Activated CD8-positive, alpha-beta T cell treated with anti-CD3 and anti-CD28 coated beads, Interleukin-2, amount 10 ng/mL, durations not matched to agents 7 days and 5 days (primary cell): ENCODE measurements at places on chromosomes 13 and 19. TPM values are rescaled to one million over a fixed set of nuclear protein-coding genes. Genes with fewer than 3 reads are reported as not detected.

The C5AR1 gene
- total RNA-seq: 1.8 TPM

The ACP5 gene
- 9.9 TPM for total RNA-seq

The DACH1 gene
- total RNA-seq: not detected

The HCST gene
- total RNA-seq: 216 TPM

The THSD8 gene
- total RNA-seq: 30.9 TPM

The CYP4F2 gene
- not detected for total RNA-seq

The FLT3 gene
- not detected for total RNA-seq

The GRK1 gene
- 0.05 TPM for total RNA-seq

The DENND1C gene
- 94.1 TPM for total RNA-seq

The DLEU7 gene
- total RNA-seq: not detected

The ZNF878 gene
- total RNA-seq: 1.1 TPM

The FCAR gene
- not detected for total RNA-seq

The CCL25 gene
- total RNA-seq: 10.0 TPM

The PODNL1 gene
- total RNA-seq: 0.11 TPM

The SLC46A3 gene
- total RNA-seq: 10.9 TPM

DNA sequence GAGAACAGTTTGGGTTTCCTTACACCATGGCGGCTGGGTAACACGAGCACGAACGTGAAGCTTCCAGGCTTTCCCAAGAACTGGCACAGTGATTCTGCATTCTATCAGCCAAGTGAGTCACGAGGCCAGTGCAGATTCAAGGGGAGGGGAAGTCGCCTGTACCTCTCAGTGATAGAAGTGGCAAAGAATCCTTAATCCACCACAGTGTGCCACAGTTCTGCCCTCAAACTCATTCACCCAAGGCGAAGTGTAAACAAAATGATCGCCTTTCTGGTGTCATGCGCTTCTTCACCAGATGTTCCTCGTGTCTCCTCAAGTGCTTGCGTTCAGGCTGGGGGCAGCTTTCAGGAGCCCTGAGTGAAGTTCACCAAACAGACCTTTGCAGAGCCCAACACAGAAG is 24.9 kb upstream of the AMER2 start:
- H3K27me3 ChIP-seq: peaks cover 17% of the 10 kb centered on the region
- no peak overlapping the region for H3K4me3 ChIP-seq
- no peaks in the 10 kb centered on the region for H3K4me1 ChIP-seq
- H3K36me3 ChIP-seq: no peaks in the 10 kb centered on the region

GRCh38 chr19:39131255-39131755 is 5.7 kb downstream of the PAK4 start:
- H3K4me1 ChIP-seq: peaks cover 18% of the 10 kb centered on the region
- no peak for DNase-seq
- no peak overlapping the region for H3K4me3 ChIP-seq
- no peaks in the 10 kb centered on the region for H3K36me3 ChIP-seq

- H3K36me3 ChIP-seq: peaks cover 17% of the 10 kb centered on the region
- H3K27ac ChIP-seq: peak overlapping the region; percentile 70
- no peaks in the 10 kb centered on the region for H3K27me3 ChIP-seq
These were observed 2.5 kb downstream of the TMEM259 start for GRCh38 chr19:1018393-1018792.

- H3K4me1 ChIP-seq: peaks cover 47% of the 10 kb centered on the region
- peak overlapping the region; percentile 100 for H3K27ac ChIP-seq
- no peaks in the 10 kb centered on the region for H3K27me3 ChIP-seq
- DNase-seq: peak; percentile 50
- peak overlapping the region; percentile 100 for H3K4me3 ChIP-seq
- peaks cover 41% of the 10 kb centered on the region for H3K36me3 ChIP-seq
These were observed 560 bp downstream of the NDUFA7 start for GRCh38 chr19:8320564-8321066.

- H3K36me3 ChIP-seq: peaks cover 34% of the 10 kb centered on the region
- no peaks in the 10 kb centered on the region for H3K27me3 ChIP-seq
- no peaks in the 10 kb centered on the region for H3K4me1 ChIP-seq
- DNase-seq: no peak
- no peak overlapping the region for H3K27ac ChIP-seq
These were observed 53.1 kb downstream of the ZNF254 start for GRCh38 chr19:24140099-24140498.

DNA sequence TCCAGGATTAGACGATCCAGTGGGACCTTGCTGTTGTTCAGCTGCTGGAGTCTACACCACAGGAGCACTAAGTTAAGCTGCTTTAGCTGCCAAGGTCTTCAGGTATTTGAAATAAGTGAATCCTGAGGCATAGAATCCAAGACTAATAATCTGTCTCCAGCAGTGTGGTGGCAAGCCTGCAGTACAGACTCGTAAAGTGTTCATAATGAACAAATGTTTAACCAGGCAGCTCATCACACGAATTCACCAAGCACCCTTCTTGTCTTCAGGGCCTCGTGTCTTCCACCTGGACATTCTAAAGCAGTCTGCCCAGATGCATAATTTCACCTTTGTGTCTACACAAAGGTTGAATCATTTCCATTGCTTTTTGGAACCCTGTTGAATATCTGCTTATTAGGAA is 5.3 kb downstream of the ATP11A start:
- H3K27ac ChIP-seq: no peak overlapping the region
- no peaks in the 10 kb centered on the region for H3K27me3 ChIP-seq
- no peak overlapping the region for H3K4me3 ChIP-seq
- peaks cover 37% of the 10 kb centered on the region for H3K4me1 ChIP-seq

DNA sequence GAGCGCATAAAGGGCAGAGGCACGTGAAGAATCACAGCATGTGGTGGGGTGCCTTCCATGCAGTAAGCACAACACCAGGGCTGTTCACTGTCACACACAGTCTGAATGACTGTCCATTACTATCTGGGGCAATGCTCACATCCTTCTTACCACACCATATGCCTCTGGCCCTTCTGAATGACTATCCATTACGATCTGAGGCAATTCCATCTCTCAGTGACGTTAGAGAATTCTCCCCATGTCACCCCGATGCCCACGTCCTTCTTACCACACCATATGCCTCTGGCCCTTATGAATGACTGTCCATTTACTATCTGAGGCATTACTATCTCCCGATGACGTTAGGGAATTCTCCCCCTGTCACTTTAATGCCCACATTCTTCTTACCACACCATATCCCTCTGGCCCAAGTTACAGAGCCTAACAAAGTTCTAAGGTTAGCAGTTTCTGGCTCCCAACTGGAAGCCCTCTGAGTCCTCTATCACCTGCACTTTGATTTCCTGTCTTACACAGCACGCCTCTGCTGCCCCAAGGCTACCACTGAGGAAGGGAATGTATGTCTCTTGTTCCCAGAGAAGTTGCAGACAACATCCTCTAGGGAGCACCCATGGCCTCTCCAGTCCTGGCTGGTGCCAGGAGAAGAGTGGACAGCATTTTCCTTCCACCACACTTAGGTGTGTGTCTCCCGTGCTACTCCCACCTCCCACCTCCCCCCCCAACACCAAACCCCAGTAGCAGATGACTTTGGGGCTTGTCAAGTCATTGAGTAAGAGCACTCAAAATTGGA is 154.8 kb downstream of the COG6 start:
- no peaks in the 10 kb centered on the region for H3K27me3 ChIP-seq
- H3K4me3 ChIP-seq: no peak overlapping the region
- no peaks in the 10 kb centered on the region for H3K4me1 ChIP-seq
- H3K27ac ChIP-seq: no peak overlapping the region

DNA sequence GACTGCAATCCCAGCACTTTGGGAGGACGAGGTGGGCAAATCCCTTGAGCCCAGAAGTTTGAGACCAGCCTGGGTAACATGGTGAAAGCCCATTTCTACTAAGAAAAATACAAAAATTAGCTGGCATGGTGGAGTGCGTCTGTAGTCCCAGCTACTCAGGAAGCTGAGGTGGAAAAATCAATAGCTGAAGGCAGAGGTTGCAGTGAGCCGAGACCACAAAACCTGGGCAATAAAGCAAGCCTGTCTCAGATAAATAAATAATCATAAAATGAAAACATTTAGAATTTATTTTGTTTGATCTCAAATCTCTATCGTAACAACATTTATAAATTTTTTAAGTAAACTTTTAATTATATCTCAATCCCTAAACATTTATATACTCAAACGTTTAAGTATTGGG is 36.6 kb downstream of the USP12 start:
- DNase-seq: no peak
- H3K36me3 ChIP-seq: peaks cover 15% of the 10 kb centered on the region
- no peaks in the 10 kb centered on the region for H3K27me3 ChIP-seq
- H3K27ac ChIP-seq: no peak overlapping the region
- H3K4me1 ChIP-seq: peaks cover 45% of the 10 kb centered on the region

- no peak overlapping the region for H3K27ac ChIP-seq
- H3K4me3 ChIP-seq: no peak overlapping the region
- H3K4me1 ChIP-seq: peaks cover 3% of the 10 kb centered on the region
- H3K27me3 ChIP-seq: peaks cover 35% of the 10 kb centered on the region
- DNase-seq: no peak
These were observed 11.2 kb upstream of the ZNF358 start for GRCh38 chr19:7504684-7505083.

DNA sequence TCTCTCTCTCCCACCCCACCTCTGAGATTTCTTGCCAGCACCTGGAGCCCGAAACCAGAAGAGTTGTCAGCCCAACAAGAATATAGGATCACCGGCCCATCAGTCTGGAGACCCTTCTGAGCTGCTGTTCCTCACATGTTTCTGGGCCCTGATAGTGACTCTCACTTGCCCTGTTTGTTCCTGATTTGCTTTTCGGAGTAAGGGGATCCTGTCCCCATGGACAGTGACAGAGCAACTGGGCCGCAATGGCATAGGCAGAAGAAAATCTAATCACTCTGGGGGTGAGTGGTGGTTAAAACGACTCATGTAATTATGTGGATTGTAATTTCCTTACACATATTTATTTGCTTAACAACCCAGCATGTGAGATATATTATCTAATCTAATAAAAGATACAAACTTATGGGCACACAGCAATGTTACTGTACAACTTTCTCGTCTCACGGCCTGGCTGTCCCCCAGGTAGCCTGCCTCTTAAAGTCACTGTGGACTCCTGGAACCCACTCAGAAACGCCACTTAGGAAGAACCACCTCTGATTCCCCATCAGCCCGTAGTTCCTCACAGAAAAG is 663 bp upstream of the SMAD9 start:
- peaks cover 8% of the 10 kb centered on the region for H3K4me1 ChIP-seq
- DNase-seq: no peak
- no peaks in the 10 kb centered on the region for H3K36me3 ChIP-seq
- H3K27ac ChIP-seq: no peak overlapping the region
- H3K27me3 ChIP-seq: peaks cover 60% of the 10 kb centered on the region
- peak overlapping the region; percentile 43 for H3K4me3 ChIP-seq

GRCh38 chr19:37961198-37961597 is 54.2 kb downstream of the SIPA1L3 start:
- H3K27ac ChIP-seq: no peak overlapping the region
- H3K27me3 ChIP-seq: no peaks in the 10 kb centered on the region
- peaks cover 5% of the 10 kb centered on the region for H3K36me3 ChIP-seq
- no peak for DNase-seq
- H3K4me3 ChIP-seq: no peak overlapping the region

- H3K4me1 ChIP-seq: peaks cover 12% of the 10 kb centered on the region
- peak overlapping the region; percentile 77 for H3K4me3 ChIP-seq
- peak overlapping the region; percentile 74 for H3K27ac ChIP-seq
These were observed 7.2 kb downstream of the AXL start for GRCh38 chr19:41226053-41226873.

DNA sequence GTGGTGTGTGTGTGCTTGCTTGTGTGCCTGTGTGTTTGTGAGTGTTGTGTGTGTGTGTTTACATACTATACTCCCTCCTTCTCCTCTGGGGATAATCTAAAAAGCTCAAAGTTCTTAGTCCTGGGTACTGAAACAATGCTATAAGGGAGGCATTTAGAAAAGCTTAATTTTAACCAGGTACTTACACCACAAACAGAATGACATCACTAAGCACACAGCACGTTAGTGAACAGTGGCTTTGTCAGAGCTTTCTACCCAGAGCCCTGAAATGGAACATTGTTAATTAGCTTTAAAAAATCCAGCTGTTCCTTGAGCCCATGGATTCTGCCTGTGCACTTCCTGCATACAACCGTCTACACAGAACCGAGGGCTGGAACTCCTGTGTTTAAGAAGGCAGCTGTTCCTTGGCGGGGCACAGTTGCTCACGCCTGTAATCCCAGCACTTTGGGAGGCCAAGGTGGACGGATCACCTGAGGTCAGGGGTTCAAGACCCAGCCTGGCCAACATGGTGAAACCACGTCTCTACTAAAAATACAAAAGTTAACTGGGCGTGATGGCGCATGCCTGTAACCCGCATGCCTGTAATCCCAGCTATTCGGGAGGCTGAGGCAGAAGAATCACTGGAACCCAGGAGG is 69.6 kb upstream of the RNF113B start:
- DNase-seq: no peak
- H3K4me1 ChIP-seq: no peaks in the 10 kb centered on the region
- H3K36me3 ChIP-seq: no peaks in the 10 kb centered on the region
- H3K27me3 ChIP-seq: peaks cover 9% of the 10 kb centered on the region

- no peaks in the 10 kb centered on the region for H3K36me3 ChIP-seq
- DNase-seq: no peak
- no peak overlapping the region for H3K4me3 ChIP-seq
- H3K4me1 ChIP-seq: peaks cover 1% of the 10 kb centered on the region
These were observed 33.3 kb downstream of the CEBPA start for GRCh38 chr19:33269016-33269415.

DNA sequence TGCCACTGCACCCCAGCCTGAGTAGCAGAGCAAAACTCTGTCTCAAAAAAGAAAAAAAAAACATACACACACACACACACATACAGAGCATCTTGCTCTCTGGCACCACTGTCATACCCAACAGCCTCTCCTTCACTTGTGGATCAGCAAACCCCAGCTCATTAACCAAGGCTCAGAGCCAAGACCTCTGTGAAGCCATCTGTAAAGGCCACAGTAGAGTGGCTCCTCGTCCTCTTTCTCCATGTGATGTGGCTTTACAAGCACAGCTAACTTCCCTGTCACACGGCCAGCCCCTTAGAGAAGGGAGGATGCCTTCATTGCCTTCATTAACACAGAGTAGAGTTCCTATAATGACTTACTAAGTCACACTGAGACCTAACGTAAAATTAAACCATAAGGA is 62.7 kb upstream of the LSM14A start:
- no peak overlapping the region for H3K4me3 ChIP-seq
- H3K4me1 ChIP-seq: no peaks in the 10 kb centered on the region
- H3K27me3 ChIP-seq: no peaks in the 10 kb centered on the region
- no peaks in the 10 kb centered on the region for H3K36me3 ChIP-seq

DNA sequence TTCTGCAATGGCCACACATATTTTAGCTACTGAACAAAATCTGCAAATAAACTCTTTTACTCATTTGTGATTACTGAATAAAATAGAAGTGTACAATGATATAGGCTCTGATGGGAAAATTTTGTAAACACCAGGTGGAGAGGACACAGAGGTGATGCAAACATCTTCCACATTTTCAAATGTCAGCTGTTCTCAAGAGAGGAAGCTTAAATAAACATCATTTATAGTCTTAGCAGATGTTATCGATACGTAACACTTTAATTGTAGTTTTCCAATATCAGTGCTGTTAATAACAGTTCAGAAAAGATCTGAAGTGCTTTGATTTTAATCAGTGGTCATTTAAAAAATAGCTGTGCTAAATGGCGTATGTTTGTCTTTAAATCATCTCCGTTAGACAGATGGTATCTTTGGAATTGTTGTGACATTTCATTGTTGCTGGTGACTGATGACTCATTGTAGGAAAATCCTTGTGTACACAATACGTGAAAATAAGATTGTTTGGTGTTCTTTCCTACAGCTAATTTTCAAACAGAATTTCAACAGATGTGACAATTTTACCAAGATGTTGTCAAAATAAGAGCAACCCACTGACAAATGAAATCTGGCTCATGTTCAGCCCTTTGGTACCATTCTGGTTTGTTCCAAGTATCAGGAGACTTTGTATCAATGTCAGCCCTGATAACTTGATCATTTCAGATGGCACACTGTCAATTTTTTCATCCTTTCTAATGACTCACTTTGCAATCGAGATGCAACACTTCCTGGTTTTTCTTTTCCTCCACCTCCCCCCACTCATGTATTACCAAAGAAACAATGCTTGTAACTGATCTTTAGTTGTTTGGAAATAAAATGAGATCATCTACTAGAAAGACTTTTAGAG is 516.0 kb downstream of the DCT start:
- H3K36me3 ChIP-seq: no peaks in the 10 kb centered on the region
- no peak overlapping the region for H3K27ac ChIP-seq
- H3K27me3 ChIP-seq: no peaks in the 10 kb centered on the region
- no peak for DNase-seq
